Activated CD4-positive, alpha-beta T cell treated with anti-CD3 and anti-CD28 coated beads, Interleukin-2, amount 50 U/mL, for 16 hours (primary cell): ENCODE measurements at places on chromosomes 5 and 9.

DNA sequence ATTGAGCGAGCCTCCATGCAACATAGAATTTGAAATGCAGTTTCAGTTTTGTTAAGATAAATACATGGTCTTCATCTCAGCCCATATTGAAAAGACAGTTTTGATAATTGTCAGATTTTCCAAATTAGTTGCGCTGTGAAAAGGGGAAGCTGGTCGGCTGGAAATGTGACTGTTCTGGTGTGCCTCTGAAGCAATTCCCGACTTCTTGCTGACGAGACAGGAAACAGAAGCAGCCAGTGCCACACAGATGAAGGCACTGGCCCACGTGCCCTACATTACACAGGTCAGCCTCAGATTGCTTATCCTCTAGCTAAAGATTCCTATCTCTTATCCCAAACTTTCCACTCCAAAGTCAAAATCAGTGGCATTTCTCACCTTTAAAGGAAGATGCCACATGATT, 214.1 kb upstream of the TLE4 start:
- DNase-seq, result no peak

- no peak for DNase-seq
Measured at GRCh38 chr5:36173426-36173825, 21.5 kb downstream of the SKP2 start.

DNA sequence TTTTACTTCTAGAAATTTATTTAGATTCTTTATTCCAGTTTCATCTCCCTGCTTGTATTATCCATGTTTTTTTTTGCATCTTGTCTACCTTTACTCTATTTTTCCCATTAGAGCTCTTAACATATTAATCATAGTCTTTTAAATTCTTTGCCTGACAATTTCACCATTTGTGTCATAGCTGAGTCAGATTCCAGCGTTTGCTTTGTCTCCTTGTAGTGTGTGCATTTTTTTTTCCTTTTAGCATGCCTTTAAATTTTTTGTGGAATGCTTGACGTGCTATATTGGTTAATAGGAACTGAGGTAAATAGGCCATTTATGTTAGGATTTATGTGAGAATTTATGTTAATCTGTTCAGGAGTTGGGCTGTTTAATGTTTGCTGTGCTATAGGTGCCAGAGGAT, 41.8 kb upstream of the NFIL3 start:
- DNase-seq, result no peak

GRCh38 chr5:141973871-141974595, 5.1 kb downstream of the RNF14 start:
- DNase-seq, result no peak

GRCh38 chr5:132530946-132531345, 12.4 kb downstream of the IL5 start:
- peak; percentile 34 for DNase-seq

GRCh38 chr5:96374653-96375052, 58.4 kb downstream of the PCSK1 start:
- DNase-seq, result peak; percentile 14

DNA sequence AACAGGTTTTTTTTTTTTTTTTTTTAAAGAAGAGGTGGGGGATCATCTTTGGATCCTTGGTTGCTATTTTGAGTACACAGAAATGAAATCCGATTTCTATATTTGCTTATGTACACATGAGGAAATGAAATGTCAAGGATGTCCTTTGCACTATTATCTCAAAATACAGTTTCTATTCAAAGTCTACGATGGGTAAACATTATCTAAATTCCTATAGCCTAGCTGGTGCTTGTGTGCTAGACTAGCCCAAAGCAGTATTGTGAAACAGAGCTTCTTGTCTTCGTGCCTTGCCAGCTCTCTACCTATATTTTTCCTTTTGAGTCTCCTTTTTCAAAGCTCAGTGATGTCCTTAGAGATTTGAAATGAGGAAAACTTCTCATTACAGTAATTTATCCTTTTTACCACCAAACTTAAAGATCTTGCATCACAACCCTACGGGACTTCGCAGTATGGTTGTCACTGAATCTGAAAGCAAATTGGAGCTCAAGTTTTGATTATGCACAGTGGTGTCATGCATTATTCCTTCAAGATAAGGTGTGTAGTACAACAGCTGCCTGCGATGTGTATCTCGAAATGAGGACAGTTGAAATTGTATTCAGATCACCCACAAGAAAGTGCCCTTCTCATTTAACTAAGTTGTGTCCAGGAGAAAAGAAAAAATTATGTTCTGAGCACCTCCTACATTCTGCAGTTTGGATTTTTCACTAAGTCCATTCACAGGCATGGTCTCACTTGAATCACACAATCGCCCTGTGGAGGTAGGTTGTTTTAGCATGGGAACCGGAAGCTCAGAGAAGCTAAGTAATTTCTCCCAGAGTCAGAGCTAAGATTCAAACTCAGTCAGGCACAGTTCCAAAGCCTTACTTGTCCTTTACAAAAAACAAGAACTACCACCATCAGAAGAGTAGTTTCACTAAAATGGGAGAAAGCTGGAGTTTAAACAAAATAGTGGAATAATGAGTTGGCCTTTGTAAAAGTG, 379.0 kb downstream of the GLIS3 start:
- DNase-seq, result no peak

GRCh38 chr5:32507738-32508434, 63.3 kb upstream of the ZFR start:
- no peak for DNase-seq

DNA sequence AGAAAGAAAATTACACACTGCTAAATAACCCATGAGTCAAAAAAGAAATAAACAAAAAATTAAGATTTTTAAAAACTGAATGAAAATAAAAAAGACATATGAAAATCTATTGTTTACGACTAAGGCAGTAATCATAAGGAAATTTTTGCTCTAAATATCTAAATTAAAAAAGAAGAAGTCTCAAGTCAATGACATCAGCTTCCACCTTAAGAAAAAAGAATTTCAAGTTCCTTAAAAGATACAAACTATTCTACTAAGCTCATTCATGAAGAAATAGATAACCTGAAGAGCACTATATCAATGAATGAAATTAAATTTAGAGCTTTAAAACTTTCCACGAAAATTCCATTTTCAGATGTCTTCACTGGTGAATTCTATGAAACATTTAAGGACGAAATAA, 15.7 kb upstream of the STARD4 start:
- DNase-seq, result no peak

- DNase-seq, result no peak
Measured at GRCh38 chr9:96460470-96460869, 10.5 kb downstream of the HABP4 start.

- no peak for DNase-seq
Measured at GRCh38 chr5:138458856-138459255, 6.4 kb upstream of the EGR1 start.

GRCh38 chr9:120801441-120801840, 8.2 kb upstream of the FBXW2 start:
- no peak for DNase-seq

DNA sequence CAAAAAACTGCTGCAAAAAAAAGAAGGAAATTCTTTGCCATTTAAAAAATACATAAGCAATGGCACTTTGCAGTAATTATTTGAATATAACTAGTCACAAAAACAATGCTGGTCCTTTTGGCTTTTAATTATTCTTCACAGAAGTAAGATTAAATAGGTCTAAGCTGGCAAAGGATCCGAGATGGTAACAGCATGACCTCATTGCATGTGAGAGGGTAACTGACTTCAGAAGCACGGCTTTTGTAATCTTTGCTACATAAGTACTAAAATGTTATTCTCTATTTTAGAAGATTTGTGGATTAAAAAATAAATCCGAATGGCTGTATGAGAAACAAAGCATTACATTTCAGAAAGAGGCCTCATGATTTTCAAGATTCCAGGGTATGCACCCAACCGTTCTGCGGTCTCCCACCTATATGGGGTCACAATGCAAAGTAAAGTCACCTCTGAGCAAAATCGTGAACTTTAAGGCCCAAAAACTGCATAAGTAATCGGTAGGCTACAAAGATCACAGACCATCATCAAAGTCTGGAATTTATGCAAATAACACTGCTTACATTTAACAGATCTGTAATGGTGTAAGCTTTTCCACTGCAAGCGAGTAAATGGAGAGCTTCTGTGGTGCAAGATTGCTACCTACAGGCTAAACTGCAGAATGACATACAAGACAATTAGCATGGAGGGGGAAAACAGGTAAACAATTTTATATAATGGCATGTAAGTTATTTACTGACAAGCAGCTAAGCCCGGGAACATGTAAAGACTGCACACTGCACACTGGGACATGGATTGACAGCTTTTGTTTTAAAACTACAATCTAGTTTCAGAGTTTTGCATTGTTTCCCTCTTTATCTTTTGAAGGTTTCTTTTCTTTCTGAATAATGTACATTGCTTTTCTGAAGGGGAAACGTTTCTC, 231.6 kb downstream of the SLF1 start:
- peak; percentile 77 for DNase-seq

GRCh38 chr5:10525124-10525495, 38.8 kb upstream of the ANKRD33B start:
- DNase-seq, result no peak
